ENCODE measurements at places on chromosomes 4 and X.
A peak's percentile ranks its signal among the peaks of the same experiment; 100 is the strongest.

DNA sequence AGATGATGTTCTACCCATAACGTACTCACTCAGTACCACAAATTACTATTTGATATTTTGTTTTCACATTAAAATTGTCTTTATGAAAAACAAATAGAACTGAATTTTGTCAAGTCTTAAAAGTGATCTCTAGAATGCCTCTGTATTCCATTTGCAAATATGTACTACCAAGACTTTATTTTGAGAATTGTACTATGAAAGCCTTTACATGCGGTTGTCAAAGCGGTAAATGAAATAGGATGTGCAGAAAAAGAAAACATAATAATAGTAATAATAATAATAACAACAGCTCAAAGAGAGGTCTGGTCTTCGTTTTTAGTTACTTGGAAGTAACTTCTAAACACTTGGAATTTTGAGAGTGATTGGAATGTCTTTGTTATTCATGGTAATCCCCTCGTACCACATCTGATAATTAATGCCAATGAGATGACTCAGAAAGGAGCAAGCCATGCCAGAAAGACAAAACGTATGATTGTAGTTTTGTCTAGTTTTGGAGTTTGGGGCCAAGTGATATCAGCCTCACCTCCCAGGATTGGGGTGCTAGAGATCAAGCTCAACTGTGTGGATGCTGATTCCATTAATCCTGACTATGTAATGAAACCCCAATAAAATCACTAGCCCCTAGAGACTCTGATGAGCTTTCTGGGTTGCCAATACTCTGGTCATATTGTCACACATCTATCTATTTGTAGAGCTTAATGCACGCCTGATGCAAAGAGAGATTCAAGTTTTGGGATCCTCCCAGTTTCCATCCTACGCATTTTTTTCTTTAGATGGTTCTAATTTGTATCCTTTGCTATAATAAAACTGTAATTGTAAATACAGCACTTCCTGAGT lies 20.2 kb upstream of the CTSO start:
- DNase-seq, result no peak

- no peak for DNase-seq
These were observed 15.6 kb upstream of the SULT1E1 start for GRCh38 chr4:69875576-69875975.

DNA sequence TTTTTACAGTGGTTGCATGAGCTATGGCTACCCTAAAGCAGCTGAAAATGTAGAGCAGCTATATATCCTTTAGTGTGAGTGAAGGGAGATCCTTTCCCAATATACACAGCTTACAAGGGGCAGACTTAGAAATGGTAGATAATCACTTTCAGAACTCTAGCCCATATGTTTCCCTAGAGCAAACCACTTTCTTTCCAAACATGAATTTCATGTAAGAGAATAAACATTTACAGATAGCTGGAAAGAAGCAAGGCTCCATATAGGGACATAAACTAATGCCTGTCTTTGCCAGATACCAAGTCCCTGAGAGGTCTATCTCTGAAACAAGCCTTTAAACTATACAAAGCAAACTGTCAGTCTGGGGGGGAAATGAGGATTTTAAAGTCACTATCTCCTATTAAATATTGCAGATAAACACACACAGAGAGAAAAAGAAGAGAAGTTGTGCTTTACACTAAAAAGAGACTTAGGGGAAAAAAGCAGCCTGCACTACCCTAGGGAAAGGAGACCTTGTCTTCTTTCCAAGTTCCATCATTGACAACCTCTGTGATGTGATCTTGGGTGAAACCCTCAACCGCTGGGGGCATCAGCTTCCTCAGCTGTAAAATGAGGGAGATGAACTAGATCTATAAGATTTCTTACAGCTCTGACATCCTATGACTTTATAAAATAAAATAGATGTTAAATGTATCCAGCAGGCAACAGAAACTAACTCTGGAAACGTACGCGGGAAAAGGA lies 73.6 kb downstream of the TMEM156 start:
- no peak for DNase-seq

GRCh38 chrX:53224860-53225797 lies at the start of gene KDM5C:
Gene KDM5C, minus strand, starts transcription at chrX:53225207. Its CDS starts 318 bp downstream, at chrX:53224889.
- peak; percentile 62 for DNase-seq

DNA sequence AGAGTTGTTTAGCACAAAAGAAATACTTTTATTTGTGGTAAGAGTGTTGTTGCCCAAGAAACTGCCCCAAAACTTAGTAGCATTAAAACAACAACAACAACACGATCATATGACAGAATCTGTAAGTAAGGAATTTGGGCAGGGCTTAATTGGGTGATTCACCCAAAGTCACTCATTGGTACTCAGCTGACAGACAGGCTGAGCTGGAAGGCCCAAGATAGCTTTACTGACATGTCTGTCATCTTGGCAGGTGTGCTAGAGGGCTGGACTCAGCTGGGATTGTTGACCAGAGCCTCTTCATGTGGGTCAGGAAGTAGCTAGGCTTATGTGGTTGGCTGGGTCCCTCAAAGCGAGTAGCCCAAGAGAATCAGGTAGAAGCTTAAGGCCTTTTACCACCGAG lies 52.3 kb downstream of the KIAA0232 start:
- no peak for DNase-seq

GRCh38 chr4:65167719-65168118 lies 502.6 kb downstream of the EPHA5 start:
- DNase-seq, result no peak
